ENCODE measurements at places on chromosomes 13 and 19. TPM values are rescaled to one million over a fixed set of nuclear protein-coding genes. Genes with fewer than 3 reads are reported as not detected.

Gene F2RL3
- total RNA-seq, result 3.2 TPM

Gene ZNF677
- 24.3 TPM for total RNA-seq

Gene HPN
- 134 TPM for total RNA-seq

Gene LATS2
- 26.3 TPM for total RNA-seq

Gene CNFN
- total RNA-seq, result 2.2 TPM

Gene PSPN
- 2.0 TPM for total RNA-seq

Gene HSH2D
- total RNA-seq, result 7.7 TPM

Gene THSD1
- total RNA-seq, result 6.4 TPM

Gene IFI30
- total RNA-seq, result 109 TPM

Gene EXOC3L2
- total RNA-seq, result 19.0 TPM

Gene IL11
- total RNA-seq, result 0.47 TPM

Gene SMARCA4
- 124 TPM for total RNA-seq

Gene EFNA2
- not detected for total RNA-seq

Gene TINCR
- 0.94 TPM for total RNA-seq

Gene ZIC2
- total RNA-seq, result 1.4 TPM

Gene LGALS7B
- total RNA-seq, result not detected

Gene GFY
- total RNA-seq, result not detected

Gene MAB21L1
- 0.47 TPM for total RNA-seq

Gene CBLC
- 11.5 TPM for total RNA-seq

Data from kidney (tissue), 22 donors.